ENCODE measurements at places on chromosomes 7 and 10. TPM values are rescaled to one million over a fixed set of nuclear protein-coding genes. Genes with fewer than 3 reads are reported as not detected.

GRCh38 chr7:50264908-50265307, 39.6 kb upstream of the IKZF1 start:
- peak; percentile 66 for DNase-seq

ZNF92 gene
- total RNA-seq = 17.9 TPM

LIPM gene
- total RNA-seq = not detected

TMUB1 gene
- total RNA-seq = 61.3 TPM

RELN gene
- total RNA-seq = 2.4 TPM

- DNase-seq = peak; percentile 59
These were observed 26.9 kb upstream of the EPHB6 start for GRCh38 chr7:142827951-142828500.
